ENCODE measurements at places on chromosomes 3 and 15. TPM values are rescaled to one million over a fixed set of nuclear protein-coding genes. Genes with fewer than 3 reads are reported as not detected.

DNA sequence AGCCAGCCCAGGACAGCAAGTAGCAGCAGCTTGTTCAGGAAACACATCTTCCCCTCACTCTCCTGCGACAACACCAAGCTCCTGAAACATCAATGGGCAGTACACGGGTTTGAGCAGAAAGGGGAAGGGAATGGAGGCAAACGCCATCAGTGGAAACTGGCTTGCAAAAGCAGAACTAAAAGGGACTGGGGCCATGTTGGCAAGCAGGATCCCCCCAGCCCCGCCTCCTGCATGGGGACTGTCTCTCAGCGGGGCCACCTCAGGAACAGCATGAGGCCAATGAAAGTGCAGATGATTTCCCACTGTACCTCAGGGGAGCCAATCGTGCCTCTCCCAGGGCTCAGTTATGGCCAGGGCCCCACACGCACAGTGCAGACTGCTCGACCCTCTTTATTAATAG is 6.8 kb downstream of the CDAN1 start:
- peaks cover 5% of the 10 kb centered on the region for H3K4me1 ChIP-seq
- DNase-seq, result no peak
- peaks cover 71% of the 10 kb centered on the region for H3K36me3 ChIP-seq
- no peaks in the 10 kb centered on the region for H3K27me3 ChIP-seq
- H3K27ac ChIP-seq, result no peak overlapping the region
- H3K4me3 ChIP-seq, result no peak overlapping the region

- H3K27ac ChIP-seq, result no peak overlapping the region
- no peak for DNase-seq
- no peaks in the 10 kb centered on the region for H3K27me3 ChIP-seq
- no peaks in the 10 kb centered on the region for H3K4me1 ChIP-seq
Observed at GRCh38 chr3:168574455-168575158, 478.9 kb upstream of the GOLIM4 start.

CATSPER2 gene
- total RNA-seq, result 3.0 TPM

NOX5 gene
- not detected for total RNA-seq

CLDN16 gene
- not detected for total RNA-seq

TRAT1 gene
- total RNA-seq, result 162 TPM

TMEM87A gene
- total RNA-seq, result 40.3 TPM

- no peak overlapping the region for H3K27ac ChIP-seq
- no peaks in the 10 kb centered on the region for H3K4me1 ChIP-seq
- H3K4me3 ChIP-seq, result no peak overlapping the region
Observed at GRCh38 chr3:79846148-79846933, 78.5 kb upstream of the ROBO1 start.

ZNF80 gene
- 0.28 TPM for total RNA-seq

DNA sequence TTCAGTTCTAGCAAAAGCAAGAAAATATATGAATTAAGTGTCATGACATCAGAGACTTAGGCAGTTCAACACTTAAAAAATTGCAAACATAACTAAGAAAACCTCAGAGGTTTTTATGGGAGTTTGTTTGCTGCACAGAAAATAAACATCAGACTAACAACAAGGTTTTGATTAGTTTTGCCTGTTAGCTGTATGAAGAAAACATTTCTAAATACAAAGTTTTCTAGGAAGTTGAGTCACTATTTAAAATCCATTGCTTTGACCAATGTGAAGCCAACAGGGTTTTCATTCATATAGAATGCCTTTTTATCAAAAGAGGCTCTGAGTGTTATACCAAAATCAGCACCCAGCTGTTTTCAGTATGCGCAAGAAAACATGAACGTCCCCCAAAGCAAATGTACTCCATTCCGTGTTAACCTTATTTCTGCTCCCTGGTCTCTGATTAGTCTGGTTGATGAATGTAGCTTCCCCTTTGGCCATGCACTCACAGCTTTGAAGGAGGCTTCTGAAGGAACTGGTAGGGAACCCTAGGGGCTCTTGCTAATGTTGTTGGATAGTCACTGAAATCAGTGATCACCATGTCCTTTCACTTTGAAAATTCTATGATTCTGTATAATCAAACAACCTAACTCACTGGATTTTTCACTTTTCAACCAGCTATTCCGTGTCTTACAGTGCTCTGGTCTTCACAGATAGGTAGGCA is 89.6 kb upstream of the TSEN2 start:
- peaks cover 19% of the 10 kb centered on the region for H3K4me1 ChIP-seq
- DNase-seq, result no peak
- peaks cover 9% of the 10 kb centered on the region for H3K27me3 ChIP-seq
- H3K36me3 ChIP-seq, result no peaks in the 10 kb centered on the region
- peak overlapping the region; percentile 65 for H3K4me3 ChIP-seq

DNA sequence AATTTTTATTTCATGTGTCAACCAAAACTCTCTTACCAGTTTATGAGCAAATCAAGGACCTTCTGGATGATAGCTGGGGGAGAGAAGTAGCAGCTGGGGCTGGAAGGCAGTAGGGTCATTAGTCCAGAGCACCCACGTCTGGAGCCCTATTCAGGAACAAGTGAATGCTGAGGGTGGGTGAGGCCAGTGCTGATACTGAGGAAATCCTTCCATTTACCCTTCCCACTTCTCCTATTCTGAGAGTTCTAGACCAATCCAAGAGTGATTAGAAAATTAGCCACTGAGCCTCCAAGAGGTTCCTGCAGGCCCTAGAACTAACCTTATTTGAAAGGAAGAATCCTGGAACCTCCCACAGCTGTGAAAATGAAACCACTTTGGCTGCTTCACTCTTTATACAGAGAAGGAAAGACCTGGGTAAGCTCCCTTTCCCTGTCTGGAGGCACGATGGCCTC is 46.2 kb upstream of the VILL start:
- no peak for DNase-seq
- H3K27ac ChIP-seq, result no peak overlapping the region
- H3K4me1 ChIP-seq, result no peaks in the 10 kb centered on the region
- peaks cover 2% of the 10 kb centered on the region for H3K27me3 ChIP-seq

GRCh38 chr3:72744330-72744729 is 103.9 kb downstream of the SHQ1 start:
- H3K36me3 ChIP-seq, result peaks cover 4% of the 10 kb centered on the region
- H3K4me3 ChIP-seq, result no peak overlapping the region
- DNase-seq, result no peak
- no peaks in the 10 kb centered on the region for H3K27me3 ChIP-seq
- H3K4me1 ChIP-seq, result peaks cover 9% of the 10 kb centered on the region

CD86 gene
- total RNA-seq, result 21.7 TPM

DNA sequence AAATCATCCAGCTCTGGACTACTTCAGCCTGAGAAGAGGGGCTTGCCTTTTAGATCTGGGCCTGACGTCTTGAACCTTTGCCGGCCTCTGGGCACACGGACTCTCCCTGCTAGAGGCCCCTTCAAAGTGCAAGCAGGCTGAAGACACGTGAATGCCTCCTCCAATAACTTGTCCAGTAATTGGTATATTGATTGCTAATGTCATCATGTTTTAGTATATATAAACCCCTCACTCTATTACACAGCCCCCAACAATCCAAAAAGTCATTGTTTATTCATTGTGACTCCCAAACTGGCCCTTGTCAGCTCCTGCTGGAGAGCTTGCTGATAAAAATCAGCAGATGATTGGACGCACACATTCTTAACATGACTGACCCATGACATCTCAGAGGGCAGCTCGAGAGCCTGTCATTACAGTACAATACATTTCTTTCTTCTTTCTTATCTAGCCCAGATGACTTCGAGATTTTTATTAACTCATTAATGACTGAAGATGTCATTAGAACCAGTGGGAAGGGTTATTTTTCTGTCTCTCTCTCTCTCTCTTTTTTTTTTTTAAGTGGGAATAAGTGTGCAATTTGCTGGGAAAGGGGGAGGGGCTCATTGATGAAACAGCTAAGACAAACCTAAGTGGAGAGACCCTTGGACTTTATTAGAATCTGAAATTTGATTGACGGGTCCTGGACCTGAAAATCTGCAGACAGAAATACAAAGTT is 65.5 kb upstream of the NR2F2 start:
- H3K4me1 ChIP-seq, result no peaks in the 10 kb centered on the region
- no peak overlapping the region for H3K4me3 ChIP-seq
- DNase-seq, result no peak
- no peak overlapping the region for H3K27ac ChIP-seq
- no peaks in the 10 kb centered on the region for H3K27me3 ChIP-seq
- H3K36me3 ChIP-seq, result no peaks in the 10 kb centered on the region

IL17RB gene
- 60.7 TPM for total RNA-seq

COL6A5 gene
- total RNA-seq, result 0.03 TPM

RTP3 gene
- total RNA-seq, result not detected

DNA sequence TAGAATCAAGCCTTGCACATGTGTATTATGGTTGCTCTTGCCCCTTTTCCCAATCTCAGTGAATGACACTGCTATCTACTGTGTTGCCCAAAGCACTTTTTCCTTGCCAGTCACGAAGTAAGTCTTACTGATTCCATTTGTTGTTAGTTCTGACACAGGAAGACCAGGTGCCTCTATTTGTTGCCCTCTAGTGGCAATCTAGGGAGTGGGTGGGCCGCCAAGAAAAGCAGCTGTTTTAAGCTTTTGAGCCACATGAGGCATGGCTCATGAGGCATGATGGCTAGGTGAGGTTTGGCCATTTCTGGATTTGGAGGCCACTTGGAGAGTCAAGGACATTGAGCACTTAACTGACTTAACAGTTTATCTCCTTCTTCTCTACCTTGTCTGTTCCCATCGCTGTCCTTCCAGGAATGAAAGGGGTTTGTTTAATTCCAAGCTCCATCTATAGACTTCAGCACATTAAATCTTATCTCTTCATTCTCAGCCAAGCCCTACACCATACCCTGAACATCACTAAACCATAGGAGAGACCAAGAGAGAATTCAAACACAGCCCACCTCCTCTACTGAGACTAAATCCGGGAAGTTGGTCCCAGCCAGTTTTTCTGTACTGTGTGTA is 103.1 kb downstream of the HCN4 start:
- no peaks in the 10 kb centered on the region for H3K27me3 ChIP-seq
- no peaks in the 10 kb centered on the region for H3K36me3 ChIP-seq
- DNase-seq, result peak; percentile 66

LRRIQ4 gene
- not detected for total RNA-seq

DNA sequence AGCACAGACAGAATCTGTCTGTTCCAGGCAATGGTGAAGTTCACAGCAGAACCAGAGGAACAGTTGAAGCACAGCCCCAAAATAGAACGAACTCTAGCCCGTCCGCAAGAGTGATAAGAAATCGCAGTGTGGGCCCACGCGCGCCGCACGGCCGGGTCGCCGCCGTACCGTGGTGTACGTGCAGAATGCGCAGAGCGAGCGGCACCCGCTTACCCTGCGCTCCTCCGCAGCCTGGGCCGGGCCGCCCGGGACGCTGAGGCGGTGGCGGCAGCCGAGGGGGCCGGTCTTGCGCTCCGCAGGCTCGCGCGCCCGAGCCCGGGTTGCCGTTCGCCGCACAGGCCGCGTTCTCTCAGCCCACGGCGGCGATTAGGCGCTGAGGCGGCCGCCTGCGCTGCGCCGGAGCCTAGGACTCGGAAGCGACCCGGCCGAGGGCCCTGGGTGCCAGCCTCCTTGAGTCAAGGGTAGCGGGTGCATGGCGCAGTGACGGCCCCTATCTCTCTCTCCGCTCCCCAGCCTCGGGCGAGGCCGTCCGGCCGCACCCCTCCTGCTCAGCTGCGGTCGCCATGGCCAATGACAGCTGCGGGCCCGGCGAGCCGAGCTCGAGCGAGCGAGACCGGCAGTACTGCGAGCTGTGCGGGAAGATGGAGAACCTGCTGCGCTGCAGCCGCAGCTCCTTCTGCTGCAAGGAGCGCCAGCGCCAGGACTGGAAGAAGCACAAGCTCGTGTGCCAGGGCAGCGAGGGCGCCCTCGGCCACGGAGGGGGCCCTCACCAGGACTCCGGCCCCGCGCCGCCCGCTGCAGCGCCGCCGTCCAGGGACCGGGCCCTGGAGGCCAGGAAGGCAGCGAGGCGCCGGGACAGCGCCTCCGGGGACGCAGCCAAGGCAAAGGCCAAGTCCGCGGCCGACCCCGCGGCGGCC is 20.5 kb downstream of the WDR73 start:
- H3K27ac ChIP-seq, result peak overlapping the region; percentile 99
- H3K36me3 ChIP-seq, result peaks cover 34% of the 10 kb centered on the region
- H3K4me1 ChIP-seq, result peaks cover 57% of the 10 kb centered on the region
- peak; percentile 72 for DNase-seq

- H3K36me3 ChIP-seq, result peaks cover 71% of the 10 kb centered on the region
- no peak for DNase-seq
- no peak overlapping the region for H3K27ac ChIP-seq
Observed at GRCh38 chr15:44706946-44707636, 4.0 kb downstream of the PATL2 start.

STRIT1 gene
- not detected for total RNA-seq

SLC28A1 gene
- not detected for total RNA-seq

SAMMSON gene
- total RNA-seq, result not detected

DNA sequence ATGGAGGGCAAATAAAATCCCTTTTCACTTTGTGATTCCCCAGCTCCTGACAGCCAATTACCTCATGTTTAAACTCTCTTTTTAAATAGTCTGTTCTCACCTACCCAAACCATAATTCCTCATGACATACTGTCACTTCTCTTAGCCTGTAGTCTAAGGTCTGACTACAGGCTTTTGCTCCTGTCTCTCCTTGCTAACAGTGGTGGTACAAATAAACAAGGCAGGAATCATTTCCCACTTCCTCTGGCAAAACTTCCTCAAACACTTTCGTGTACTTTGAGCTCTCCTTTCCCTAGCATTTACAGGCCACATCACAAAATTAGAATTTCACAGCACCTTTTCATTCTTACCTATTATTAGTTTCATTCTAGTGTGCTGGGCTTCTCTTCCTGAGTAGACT is 51.8 kb downstream of the ATP8B4 start:
- DNase-seq, result no peak
- H3K36me3 ChIP-seq, result peaks cover 28% of the 10 kb centered on the region
- no peak overlapping the region for H3K4me3 ChIP-seq
- H3K27ac ChIP-seq, result peak overlapping the region; percentile 24
- H3K4me1 ChIP-seq, result peaks cover 28% of the 10 kb centered on the region

DNA sequence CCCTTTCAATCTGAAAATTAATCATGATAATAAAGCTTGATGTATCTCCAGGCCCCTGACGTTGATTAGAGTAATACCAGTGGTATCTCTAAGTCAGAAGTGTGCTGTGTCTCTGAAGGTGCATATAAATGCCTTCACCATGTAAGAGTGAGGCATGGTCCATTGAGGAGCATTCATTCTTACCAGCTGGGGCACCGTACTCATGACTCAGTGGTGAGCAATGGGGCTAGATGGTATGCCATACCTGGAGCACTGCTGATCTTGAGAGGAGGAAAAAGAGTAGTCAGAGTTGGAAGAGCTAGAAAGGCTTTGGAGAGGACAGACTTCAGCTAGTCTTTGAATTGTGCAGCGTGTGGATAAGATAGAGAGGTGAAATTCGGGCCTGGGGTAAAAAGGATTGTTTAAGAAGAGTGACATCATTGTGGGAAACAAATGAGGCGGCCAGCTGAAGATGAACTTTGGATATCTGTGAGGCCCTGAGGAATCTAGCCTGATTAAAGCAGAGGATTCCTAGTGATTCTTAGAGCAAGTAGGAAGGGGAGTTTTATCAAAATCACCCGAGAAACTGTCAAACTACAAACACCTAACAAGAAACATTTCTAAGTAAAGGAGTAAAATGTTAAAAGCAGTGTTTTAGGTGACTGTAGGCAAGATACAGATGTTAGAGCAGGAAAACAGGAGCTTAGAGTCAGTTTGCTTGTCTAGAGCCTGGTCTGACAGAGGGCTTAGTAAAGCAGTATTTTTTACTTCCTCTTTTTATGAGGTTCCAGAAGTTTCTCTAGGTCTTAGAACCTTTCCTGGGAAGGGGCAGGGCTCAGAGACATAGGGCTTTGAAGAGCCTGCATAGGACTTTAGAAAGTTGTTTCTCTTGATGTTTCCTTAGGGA is 13.6 kb downstream of the TMOD3 start:
- H3K27ac ChIP-seq, result no peak overlapping the region
- peaks cover 60% of the 10 kb centered on the region for H3K4me1 ChIP-seq
- H3K36me3 ChIP-seq, result peaks cover 7% of the 10 kb centered on the region
- H3K4me3 ChIP-seq, result no peak overlapping the region
- H3K27me3 ChIP-seq, result no peaks in the 10 kb centered on the region
